Stimulated activated CD8-positive, alpha-beta memory T cell treated with anti-CD3 and anti-CD28 coated beads, Interleukin-4, amount 100 ng/mL, for 4 hours (primary cell): ENCODE measurements at places on chromosomes 16 and 17.

DNA sequence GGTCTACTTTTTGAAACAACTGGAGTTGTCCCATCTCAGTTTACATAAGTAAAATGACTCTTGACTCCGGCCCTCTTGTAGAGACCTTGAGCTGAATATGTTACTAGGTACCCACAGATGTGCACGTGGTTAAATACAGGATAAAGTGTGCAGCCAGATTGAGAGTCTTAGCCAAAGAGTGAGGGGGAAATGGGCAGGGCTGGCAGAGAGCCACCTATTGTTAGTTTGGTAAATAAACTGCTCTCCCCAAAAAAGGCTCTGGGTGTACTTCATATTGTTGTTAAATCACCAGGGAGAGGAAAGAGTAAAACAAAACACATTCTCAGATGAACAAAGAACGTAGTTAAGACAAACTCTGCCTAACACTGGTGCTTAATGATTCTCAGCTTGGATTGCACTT lies 20.3 kb downstream of the G6PC1 start:
- DNase-seq, result no peak

GRCh38 chr17:50171371-50172071 lies 5.7 kb downstream of the SGCA start:
- no peak for DNase-seq

DNA sequence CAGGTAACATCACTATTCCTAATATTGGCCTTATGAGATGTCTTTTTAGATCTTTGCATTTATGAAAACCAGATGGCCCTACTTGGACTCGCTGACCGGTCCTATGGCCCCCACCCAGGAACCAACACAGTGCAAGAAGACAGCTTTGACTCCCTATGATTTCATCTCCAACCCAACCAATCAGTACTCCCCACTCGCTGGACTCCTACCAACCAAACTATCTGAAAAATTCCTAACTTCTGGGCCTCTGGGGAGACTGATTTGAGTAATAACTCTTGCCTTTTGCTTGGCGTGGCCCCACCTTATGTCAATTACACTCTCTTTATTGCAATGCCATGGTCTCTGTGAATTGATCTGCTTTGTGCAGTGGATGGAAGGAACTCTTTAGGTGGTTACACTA lies 828.9 kb downstream of the CDH11 start:
- DNase-seq, result no peak

GRCh38 chr16:16124438-16124837 lies 98.9 kb downstream of the ABCC6 start:
- DNase-seq, result no peak

- no peak for DNase-seq
Measured at GRCh38 chr17:46930051-46930450, 7.1 kb downstream of the GOSR2 start.

DNA sequence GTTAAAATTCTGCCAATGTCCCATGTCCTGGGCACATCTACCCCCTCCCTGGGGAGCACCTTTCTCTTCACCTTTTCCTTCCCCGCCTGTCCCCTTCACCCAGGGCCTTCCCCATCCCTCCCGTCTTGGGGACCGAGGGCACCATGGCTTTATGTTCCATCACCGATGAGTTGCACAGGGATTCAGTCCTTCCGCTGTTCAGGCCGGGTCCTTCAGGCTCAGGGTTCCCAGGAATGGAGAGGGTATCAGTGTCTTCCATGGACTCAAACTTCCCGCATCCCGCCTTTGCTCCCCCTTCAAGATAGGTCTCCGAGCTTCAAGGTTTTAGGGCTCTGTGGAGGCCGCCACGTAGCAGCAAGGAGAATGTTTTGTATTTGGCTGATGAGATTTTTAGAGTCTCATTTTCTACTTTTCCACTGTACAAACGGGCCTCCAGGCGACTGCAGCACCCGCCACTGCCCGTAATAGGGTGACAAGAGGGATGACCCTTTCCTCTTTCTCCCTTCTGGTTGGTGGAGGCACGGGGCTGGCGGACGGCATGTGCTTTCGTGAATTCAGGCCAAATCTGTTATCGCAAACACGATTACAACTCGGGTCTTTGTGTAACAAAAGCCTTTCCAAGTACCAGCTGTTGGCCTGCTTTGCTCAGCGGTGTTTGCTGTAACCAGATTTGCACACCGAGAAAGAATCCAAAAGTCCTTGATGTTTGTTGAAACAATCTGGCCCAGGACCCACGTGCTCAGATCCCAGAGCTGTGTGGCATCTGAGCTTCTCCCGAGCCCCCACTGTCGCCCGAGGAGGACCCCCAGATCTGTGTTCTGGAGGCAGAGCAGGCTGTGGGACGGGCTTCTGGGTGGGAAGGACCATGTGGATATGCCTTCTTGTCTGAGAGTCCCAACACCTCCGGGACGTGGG lies 236.3 kb downstream of the SEC14L1 start:
- no peak for DNase-seq

DNA sequence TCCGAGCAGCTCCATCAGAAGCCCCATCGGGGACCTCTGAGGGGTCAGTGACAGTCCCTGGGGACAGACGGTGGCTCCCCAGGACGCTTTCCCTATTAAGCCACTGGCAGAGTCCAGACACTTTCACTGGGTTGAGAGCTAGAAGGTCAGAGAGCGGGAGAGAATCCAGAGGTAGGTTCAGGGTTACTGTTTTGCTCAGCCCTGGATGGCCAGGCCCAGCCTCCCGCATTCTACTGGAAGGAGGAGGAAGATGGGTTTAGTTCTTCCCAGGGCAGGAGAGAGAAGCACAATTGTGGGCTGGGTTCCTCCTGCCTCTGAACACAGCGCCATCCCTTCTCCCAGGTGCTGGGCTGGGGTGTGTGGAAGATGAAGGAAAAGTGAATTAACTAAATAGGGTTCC lies 452.8 kb downstream of the SLC39A11 start:
- no peak for DNase-seq

- DNase-seq, result no peak
Measured at GRCh38 chr16:48082516-48082915, 73.3 kb downstream of the ABCC12 start.

DNA sequence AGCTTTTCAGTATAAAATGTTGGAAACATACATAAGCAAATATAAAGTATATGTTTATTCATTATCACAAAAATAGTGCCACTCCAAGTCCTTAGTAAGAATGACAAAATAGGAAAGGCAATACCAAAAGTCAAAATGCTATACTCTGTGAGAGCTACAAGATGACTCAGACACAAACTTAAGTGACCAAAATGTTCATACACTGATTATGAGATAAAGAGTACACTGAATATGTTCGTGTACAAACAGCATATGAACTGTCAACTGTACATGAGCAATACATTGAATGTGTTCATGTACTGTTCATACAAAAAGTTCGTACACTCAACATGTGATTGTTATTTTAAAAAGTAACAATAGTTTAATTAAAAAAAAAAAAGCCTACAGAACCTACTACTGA lies 103.3 kb downstream of the CA4 start:
- DNase-seq, result no peak

- no peak for DNase-seq
Measured at GRCh38 chr17:71180801-71181385, 939.9 kb upstream of the SOX9 start.

DNA sequence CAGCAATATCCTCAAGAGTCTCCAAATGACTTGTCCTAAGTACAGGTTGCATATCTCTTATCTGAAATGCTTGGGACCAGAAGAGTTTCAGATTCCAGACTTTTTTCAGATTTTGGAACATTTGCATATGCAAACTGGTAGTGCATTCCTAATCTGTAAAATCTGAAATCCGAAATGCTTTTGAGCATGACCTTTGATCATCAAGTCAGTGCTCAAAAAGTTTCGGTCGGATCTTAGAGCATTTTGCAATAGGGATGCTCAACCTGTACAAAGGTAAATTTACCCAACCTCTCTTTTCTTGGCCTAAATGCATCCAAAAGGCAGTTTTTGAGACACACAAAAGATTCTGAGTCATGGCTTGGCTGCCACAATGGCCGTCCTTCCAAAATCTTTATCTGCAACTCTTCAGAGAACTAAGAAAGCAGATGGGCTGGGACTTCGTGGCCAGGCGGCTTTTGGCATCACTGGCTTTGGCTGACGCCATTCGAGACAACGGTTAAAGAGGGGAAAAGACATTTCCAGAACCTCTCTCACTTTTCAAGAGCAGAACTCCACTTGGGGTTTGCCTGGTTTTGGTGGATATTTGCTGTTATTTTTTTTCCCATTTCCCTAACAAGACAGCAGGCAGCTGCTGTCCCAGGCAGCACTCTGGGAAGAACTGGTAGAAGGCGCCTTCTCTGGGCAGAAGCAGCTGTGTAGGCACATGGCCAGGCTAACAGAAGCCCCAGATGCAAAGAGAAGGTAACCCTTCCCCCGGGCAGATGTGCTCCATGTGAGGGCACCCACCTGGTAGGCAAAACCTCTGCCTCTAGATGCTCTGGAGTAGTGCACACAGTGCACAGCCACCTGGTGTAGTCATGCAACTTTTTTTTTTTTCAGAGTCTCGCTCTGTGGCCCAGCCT lies 8.9 kb downstream of the CPPED1 start:
- DNase-seq, result no peak

- DNase-seq, result no peak
Measured at GRCh38 chr17:65559804-65560627, 1.4 kb downstream of the AXIN2 start.

- DNase-seq, result no peak
Measured at GRCh38 chr17:19328441-19329061, 34.0 kb downstream of the B9D1 start.

GRCh38 chr17:43134774-43135453 lies 9.8 kb upstream of the BRCA1 start:
- no peak for DNase-seq

- DNase-seq, result no peak
Measured at GRCh38 chr17:65287040-65287439, 149.9 kb downstream of the RGS9 start.

DNA sequence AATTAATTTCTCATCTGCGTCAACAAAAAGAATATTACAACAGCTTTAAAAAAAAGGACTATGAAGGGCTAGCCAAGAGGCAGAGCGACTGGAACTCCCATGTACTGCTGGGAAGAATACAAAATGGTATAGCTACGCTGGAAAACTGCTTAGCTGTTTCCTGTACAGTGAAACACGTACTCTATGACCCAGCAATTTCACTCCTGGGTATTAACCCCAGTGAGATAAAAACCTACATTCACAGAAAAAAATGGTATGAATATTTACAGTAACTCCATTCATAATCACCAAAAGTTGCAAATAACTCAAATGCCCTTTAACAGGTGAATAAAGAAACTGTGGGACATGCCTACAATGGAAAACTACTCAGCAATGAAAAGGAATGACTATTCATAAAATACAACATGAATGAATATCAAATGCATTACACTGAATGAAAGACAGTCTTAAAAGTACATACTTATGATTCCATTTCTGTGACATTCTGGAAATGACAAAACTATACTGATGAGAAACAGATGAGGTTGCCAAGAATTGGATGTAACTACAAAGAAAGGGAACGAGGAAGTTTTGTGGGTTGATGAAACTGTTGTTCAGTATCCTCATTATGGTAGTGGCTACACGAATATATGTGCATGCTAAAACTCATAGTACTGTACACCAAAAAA lies 27.6 kb downstream of the CMTM4 start:
- DNase-seq, result no peak

- DNase-seq, result no peak
Measured at GRCh38 chr16:12265108-12265507, 288.6 kb downstream of the SNX29 start.

- no peak for DNase-seq
Measured at GRCh38 chr16:30840611-30841010, 53.3 kb downstream of the BCL7C start.

- DNase-seq, result no peak
Measured at GRCh38 chr16:75378616-75379015, 54.7 kb downstream of the CFDP1 start.

- no peak for DNase-seq
Measured at GRCh38 chr16:2595393-2596205, 57.8 kb downstream of the PDPK1 start.

DNA sequence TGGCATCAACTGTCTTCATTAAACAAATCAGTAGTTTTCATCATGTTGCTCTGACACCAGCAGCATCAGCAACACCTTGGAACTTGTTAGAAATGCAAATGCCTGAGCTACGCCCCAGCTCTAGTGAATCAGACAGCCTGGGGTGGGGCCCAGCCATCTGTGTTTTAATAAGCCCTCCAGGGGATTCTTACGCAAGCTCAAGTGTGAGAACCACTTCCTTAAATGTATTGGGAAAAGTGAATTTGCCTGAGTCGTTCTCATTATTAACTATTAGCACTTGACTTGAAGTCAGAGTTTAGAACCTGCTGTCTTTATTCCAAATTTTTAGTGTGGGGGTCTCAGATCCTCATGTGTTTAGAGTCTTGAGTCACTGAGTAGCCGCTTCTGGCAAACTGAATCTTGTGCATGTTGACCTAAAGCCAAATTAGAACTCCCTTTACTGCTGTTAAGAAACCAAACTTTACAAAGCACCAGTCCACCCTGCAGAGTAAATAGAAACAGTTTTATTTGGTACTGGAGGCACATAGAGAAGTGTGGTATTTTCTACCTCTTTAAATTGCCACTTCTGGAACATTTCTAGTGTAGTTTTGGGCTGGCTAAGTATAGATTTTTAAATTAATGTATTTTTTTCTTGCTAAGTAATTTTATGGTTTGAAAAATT lies 137.4 kb upstream of the COX10 start:
- DNase-seq, result no peak

DNA sequence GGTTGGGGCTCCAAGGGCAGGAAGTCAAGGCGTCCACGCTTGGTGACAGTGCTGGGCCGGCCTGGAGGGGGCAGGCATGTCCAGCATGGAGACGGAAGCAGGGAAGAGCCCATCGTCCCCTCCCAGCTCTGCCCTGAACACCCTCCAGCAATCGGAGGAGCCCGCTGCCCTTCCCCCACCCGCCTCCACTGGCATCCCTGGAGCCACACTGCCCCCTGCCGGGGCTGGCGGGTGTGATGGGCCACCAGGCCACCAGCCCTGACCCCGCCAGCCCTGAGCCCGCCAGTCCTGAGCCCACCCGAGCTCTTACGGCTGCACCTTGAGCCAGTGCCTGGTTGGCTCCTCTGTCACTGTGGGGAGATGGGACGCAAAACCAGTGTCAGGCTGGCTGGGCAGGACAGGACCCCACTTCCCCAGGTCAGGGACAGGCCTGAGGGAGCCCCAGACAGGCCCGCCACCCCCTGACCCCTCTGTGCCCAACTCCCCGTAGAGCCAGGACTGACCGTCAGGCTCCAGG lies 4.1 kb upstream of the CDH15 start:
- peak; percentile 58 for DNase-seq

GRCh38 chr16:69471121-69471520 lies 46.7 kb downstream of the CYB5B start:
- DNase-seq, result no peak

DNA sequence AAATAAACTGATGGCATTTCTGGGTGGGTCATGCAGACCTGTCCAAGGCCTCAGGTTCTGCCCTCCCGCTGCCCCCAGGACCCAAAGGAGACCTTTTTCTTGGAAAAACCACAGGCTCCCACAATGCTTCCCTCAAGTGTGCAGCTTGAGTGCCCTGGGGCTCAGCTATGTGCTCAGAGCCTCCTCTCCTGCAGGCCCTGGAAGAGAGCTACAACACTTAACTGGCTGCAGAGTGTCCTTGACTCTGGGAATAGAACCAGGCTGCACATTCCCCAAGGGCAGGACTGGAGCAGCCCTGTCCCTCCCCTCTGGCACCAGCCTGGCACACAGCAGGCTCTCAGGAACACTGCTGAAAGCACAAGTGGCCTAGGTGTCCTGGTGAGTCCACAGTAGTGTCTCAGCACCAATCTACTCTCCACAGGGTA lies 4.8 kb upstream of the SREBF1 start:
- no peak for DNase-seq
